Activated naive CD8-positive, alpha-beta T cell treated with anti-CD3 and anti-CD28 coated beads for 36 hours (primary cell): ENCODE measurements at places on chromosomes 3 and 15. TPM values are rescaled to one million over a fixed set of nuclear protein-coding genes. Genes with fewer than 3 reads are reported as not detected.

DNA sequence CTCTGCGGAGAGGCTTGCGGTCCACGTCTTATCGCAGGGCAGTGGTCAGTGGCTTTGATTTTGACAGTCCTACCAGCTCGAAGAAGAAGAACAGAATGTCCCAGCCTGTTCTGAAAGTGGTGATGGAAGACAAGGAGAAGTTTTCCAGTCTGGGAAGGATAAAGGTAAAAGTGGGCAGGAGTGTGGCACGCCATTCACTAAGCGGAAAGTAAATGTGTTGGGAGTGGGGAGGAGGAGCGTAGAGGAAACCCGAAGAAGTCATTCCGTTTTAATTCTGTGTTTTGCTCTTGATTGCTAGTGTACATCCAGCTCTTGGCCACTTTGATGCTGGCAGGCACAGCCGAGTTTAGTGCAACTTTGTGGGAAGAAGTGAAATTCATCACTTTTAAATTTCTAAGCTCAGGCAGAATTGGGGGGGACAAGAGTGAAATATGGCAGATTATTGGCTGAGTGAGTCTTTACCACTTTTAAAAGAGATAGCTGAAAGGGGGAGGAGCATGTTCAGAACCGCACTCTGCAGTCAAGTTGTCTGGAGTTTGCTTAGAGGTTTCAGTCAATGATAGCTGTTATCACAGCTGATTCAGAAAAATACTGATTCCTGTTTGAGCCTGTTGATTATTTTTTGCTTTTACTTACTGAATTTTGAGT lies 1.8 kb downstream of the ARHGEF26 start:
- H3K4me1 ChIP-seq: peaks cover 17% of the 10 kb centered on the region
- H3K27ac ChIP-seq: no peak overlapping the region
- H3K36me3 ChIP-seq: no peaks in the 10 kb centered on the region
- H3K4me3 ChIP-seq: peak overlapping the region; percentile 42
- no peak for DNase-seq

GRCh38 chr3:66152336-66152735 lies 68.5 kb upstream of the SLC25A26 start:
- H3K4me3 ChIP-seq: no peak overlapping the region
- no peak overlapping the region for H3K27ac ChIP-seq
- no peak for DNase-seq
- H3K36me3 ChIP-seq: no peaks in the 10 kb centered on the region
- H3K4me1 ChIP-seq: no peaks in the 10 kb centered on the region

DNA sequence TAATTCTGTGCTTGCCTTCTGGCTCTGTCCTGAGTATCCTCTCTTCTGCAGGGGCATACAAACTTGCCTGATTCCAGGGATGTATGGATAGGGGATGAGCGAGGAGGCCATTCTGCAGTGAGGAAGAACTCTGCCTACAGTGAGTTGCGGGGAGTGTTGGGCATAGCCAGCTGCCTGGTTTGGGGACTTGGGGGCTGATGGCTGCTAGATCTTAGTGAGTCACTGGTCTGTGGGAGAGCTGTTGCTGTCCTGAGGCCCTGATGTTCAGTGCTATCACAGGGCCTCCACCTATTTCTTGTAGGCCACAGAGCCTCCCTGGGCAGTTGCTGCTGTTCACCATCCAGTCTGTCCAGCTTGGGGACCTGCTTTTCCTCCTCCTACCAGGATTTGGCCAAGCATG lies 20.3 kb downstream of the CDAN1 start:
- H3K4me1 ChIP-seq: no peaks in the 10 kb centered on the region
- no peak overlapping the region for H3K4me3 ChIP-seq
- no peak overlapping the region for H3K27ac ChIP-seq
- no peaks in the 10 kb centered on the region for H3K27me3 ChIP-seq
- DNase-seq: no peak

DNA sequence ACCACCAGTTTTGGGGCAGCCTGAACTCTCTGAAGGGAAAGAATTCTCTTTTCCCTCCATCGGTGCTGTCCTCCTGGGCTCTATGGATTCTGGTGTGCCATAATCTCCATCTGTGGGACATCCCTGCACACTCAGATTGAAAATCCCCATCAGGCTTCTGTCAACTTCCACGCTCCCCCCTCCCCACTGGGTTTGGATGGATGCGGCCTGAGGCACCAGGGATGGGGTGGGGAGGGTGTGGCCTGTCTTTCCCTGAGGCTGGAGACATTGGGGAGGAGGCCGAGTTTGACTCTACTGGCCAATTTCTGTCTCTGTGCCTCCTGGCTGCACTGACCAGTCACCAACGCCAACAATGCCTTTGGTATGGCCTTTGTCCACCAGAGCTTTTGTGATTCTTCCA lies 16.3 kb upstream of the FBLN2 start:
- no peaks in the 10 kb centered on the region for H3K27me3 ChIP-seq
- no peak for DNase-seq
- H3K27ac ChIP-seq: no peak overlapping the region
- no peak overlapping the region for H3K4me3 ChIP-seq
- H3K4me1 ChIP-seq: peaks cover 8% of the 10 kb centered on the region
- no peaks in the 10 kb centered on the region for H3K36me3 ChIP-seq

GRCh38 chr3:69425249-69425648 lies 39.4 kb upstream of the FRMD4B start:
- DNase-seq: peak; percentile 21
- no peak overlapping the region for H3K27ac ChIP-seq
- H3K36me3 ChIP-seq: no peaks in the 10 kb centered on the region
- no peaks in the 10 kb centered on the region for H3K27me3 ChIP-seq
- no peak overlapping the region for H3K4me3 ChIP-seq

- peaks cover 22% of the 10 kb centered on the region for H3K27me3 ChIP-seq
- H3K27ac ChIP-seq: peak overlapping the region; percentile 68
- DNase-seq: peak; percentile 38
- peaks cover 12% of the 10 kb centered on the region for H3K36me3 ChIP-seq
- H3K4me3 ChIP-seq: peak overlapping the region; percentile 86
Observed at GRCh38 chr3:41199866-41200668, 762 bp downstream of the CTNNB1 start.

DNA sequence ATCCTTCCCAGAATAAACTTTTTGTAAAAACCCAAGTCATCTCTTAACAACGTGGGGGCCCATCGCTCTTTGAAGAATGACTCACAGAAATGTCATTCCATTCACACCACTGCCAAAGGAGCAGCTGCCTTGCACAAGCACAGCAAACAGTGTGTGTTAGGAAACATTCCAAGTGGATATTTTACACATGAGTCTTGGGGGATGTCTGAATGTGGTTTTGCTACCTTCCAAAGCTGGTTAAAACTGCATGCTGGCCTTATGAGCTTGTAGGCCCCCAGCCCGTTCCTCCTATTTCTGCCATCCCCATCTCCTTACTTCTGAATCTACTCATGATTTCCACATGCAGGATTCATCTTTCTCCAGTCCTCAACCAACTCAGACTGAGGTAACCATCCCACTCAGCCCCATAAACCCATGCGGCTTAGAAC lies 130.8 kb downstream of the CPNE4 start:
- no peak overlapping the region for H3K4me3 ChIP-seq
- H3K4me1 ChIP-seq: no peaks in the 10 kb centered on the region
- no peak overlapping the region for H3K27ac ChIP-seq
- H3K36me3 ChIP-seq: no peaks in the 10 kb centered on the region
- no peaks in the 10 kb centered on the region for H3K27me3 ChIP-seq
- DNase-seq: no peak

DNA sequence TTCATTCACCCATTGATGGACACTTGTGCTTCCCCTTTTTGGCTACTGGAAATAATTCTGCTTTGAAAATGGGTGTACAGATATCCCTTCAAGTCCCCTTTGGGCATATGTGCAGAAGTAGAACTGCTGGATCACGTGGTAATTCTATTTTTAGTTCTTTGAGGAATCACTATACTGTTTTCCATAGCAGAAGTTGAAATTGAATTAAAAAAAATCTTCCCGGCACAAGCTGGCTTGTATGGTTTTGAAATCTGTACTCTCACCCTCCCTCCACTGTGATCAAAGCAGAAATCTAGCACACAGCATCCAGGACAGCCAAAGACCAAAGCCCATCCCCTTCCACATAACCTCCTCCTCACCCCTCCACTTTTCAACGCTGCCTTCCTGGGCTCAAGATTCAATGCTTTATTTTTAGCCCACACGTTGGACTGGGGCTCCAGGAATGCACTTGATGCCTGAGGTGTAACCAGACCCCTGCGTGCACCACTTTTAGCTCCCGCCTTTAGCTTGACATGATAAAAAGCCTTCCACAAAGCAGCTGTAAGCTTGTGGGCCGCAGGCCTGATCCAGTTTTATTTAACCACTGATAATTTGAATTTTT lies 29.9 kb downstream of the TMEM40 start:
- no peaks in the 10 kb centered on the region for H3K36me3 ChIP-seq
- no peak for DNase-seq
- H3K4me1 ChIP-seq: no peaks in the 10 kb centered on the region

GRCh38 chr15:70547846-70548487 lies 215.4 kb downstream of the UACA start:
- no peaks in the 10 kb centered on the region for H3K27me3 ChIP-seq
- peak overlapping the region; percentile 82 for H3K27ac ChIP-seq
- peaks cover 6% of the 10 kb centered on the region for H3K36me3 ChIP-seq
- H3K4me3 ChIP-seq: peak overlapping the region; percentile 11
- DNase-seq: no peak

- H3K27me3 ChIP-seq: no peaks in the 10 kb centered on the region
- H3K4me3 ChIP-seq: no peak overlapping the region
- H3K4me1 ChIP-seq: no peaks in the 10 kb centered on the region
- no peak overlapping the region for H3K27ac ChIP-seq
Observed at GRCh38 chr15:93478947-93479346, 389.9 kb upstream of the RGMA start.

- no peak overlapping the region for H3K27ac ChIP-seq
- no peaks in the 10 kb centered on the region for H3K4me1 ChIP-seq
- no peaks in the 10 kb centered on the region for H3K36me3 ChIP-seq
- peaks cover 3% of the 10 kb centered on the region for H3K27me3 ChIP-seq
- DNase-seq: no peak
Observed at GRCh38 chr3:63364495-63364894, 86.4 kb downstream of the SYNPR start.

- no peak overlapping the region for H3K4me3 ChIP-seq
- H3K4me1 ChIP-seq: peaks cover 2% of the 10 kb centered on the region
- H3K27me3 ChIP-seq: peaks cover 4% of the 10 kb centered on the region
Observed at GRCh38 chr3:25472153-25472552, 44.1 kb downstream of the RARB start.

- H3K27ac ChIP-seq: no peak overlapping the region
- peaks cover 4% of the 10 kb centered on the region for H3K27me3 ChIP-seq
- peaks cover 2% of the 10 kb centered on the region for H3K4me1 ChIP-seq
- H3K36me3 ChIP-seq: peaks cover 12% of the 10 kb centered on the region
- no peak for DNase-seq
- H3K4me3 ChIP-seq: no peak overlapping the region
Observed at GRCh38 chr15:56428821-56429458, 36.0 kb downstream of the MNS1 start.

DNA sequence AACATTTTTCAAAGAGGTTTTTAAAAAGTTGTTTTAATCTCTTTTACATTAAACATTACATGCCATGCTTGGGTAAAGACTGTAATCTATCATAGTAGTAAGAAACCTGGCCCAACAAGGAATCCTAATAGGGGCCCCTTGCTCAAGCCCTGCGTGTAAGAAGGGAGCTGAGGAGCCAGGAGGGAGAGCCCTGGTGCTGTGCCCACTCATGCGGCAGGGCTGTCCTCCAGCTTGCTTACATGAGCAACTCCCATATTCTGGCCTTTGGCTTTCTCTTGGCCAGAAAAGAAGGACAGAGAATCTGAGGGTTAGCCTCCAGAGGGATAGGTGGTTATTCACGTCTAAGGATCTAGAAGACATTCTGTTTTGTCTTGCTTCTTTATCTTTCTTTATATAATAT lies 49.8 kb downstream of the KBTBD12 start:
- H3K27me3 ChIP-seq: peaks cover 12% of the 10 kb centered on the region
- no peak overlapping the region for H3K27ac ChIP-seq
- no peak for DNase-seq
- no peaks in the 10 kb centered on the region for H3K36me3 ChIP-seq
- H3K4me3 ChIP-seq: no peak overlapping the region

DNA sequence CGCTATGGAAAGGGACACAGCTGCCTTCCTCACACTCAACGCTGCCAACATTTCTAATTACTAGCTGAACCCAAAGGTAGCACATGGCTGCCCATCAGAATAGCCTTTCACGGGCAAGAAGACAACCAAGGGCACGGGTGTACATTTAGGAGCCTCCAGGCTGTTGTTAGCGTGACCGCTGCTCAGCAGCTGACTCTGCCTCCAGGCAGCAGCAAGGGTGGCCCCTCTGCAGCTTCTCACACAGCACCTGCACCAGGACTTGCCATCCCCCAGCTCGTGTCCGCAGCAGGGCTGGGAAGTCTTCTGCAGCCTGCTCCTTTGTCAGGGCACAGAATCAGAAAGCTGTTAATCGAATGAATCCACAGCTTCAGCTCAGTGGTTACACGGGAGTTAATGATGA lies 146.8 kb downstream of the ADAMTS17 start:
- DNase-seq: no peak
- H3K27me3 ChIP-seq: no peaks in the 10 kb centered on the region
- H3K27ac ChIP-seq: no peak overlapping the region

- no peaks in the 10 kb centered on the region for H3K36me3 ChIP-seq
- no peaks in the 10 kb centered on the region for H3K4me1 ChIP-seq
- H3K27me3 ChIP-seq: no peaks in the 10 kb centered on the region
- DNase-seq: no peak
- no peak overlapping the region for H3K27ac ChIP-seq
Observed at GRCh38 chr15:71335591-71335990, 220.3 kb downstream of the THSD4 start.

- no peaks in the 10 kb centered on the region for H3K27me3 ChIP-seq
- no peak overlapping the region for H3K27ac ChIP-seq
- H3K4me3 ChIP-seq: no peak overlapping the region
- peaks cover 2% of the 10 kb centered on the region for H3K36me3 ChIP-seq
- H3K4me1 ChIP-seq: peaks cover 13% of the 10 kb centered on the region
- peak; percentile 26 for DNase-seq
Observed at GRCh38 chr3:114299421-114299820, 5.6 kb downstream of the TIGIT start.

- peaks cover 43% of the 10 kb centered on the region for H3K36me3 ChIP-seq
- H3K4me3 ChIP-seq: no peak overlapping the region
- no peaks in the 10 kb centered on the region for H3K27me3 ChIP-seq
- no peak for DNase-seq
- no peak overlapping the region for H3K27ac ChIP-seq
Observed at GRCh38 chr3:130915567-130916292, 21.8 kb downstream of the ATP2C1 start.

GRCh38 chr15:40330368-40330836 lies 6.9 kb downstream of the INAFM2 start:
- H3K27me3 ChIP-seq: no peaks in the 10 kb centered on the region
- H3K36me3 ChIP-seq: peaks cover 8% of the 10 kb centered on the region

UPK1B gene
- not detected for total RNA-seq

GADL1 gene
- total RNA-seq: not detected

AMOTL2 gene
- total RNA-seq: not detected

SPTSSB gene
- total RNA-seq: not detected

SPATA12 gene
- total RNA-seq: not detected

DYNC1LI1 gene
- 34.7 TPM for total RNA-seq

TMC3 gene
- not detected for total RNA-seq

IMP3 gene
- total RNA-seq: 134 TPM

KLHL40 gene
- total RNA-seq: not detected

PDHB gene
- total RNA-seq: 64.6 TPM
